ENCODE measurements at places on chromosomes 12 and 14.

GRCh38 chr12:15273896-15274295, 48.4 kb upstream of the PTPRO start:
- DNase-seq, result no peak

GRCh38 chr12:62230652-62231051, 29.6 kb upstream of the USP15 start:
- no peak for DNase-seq

DNA sequence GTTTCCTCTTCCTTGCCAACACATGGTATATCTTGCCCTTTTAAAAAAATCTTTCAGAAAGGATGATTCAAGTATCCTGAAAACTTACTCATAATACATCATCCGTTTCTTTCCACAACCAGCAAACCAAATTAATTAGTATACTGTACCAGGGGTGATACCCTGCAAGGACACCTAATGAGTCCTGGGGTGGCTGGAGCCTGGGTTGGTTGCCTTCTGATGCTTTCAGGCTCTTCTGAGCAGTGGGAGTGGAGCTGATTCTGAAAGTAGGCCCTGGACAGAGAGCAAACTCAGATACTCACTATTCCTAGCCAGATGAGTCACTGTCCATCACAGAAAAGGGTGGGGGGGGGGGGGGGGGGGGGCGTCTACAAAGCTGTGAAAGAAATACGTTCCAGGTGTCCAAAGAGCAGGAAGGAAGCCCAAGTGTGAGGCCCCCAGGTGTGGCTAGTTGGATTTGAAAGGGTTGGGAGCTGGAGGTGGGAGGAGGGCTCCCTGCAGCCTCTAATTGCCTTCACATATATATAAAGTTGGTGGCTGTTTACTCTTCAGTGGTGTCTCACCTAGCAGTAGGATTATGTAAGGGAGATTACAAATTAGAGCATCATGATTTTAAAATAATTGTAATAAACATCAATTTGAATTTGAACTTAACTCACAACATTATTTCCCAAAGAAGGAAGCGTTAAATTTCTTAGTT, 36.5 kb downstream of the FBXO33 start:
- peak; percentile 21 for DNase-seq

- no peak for DNase-seq
Observed at GRCh38 chr12:80625051-80625450, 82.4 kb upstream of the MYF6 start.

GRCh38 chr12:110266980-110267620, 13.9 kb upstream of the ATP2A2 start:
- DNase-seq, result no peak
